ENCODE measurements at places on chromosomes 1 and 21.

GRCh38 chr1:176032040-176032645 lies 174.9 kb downstream of the COP1 start:
- DNase-seq: no peak

DNA sequence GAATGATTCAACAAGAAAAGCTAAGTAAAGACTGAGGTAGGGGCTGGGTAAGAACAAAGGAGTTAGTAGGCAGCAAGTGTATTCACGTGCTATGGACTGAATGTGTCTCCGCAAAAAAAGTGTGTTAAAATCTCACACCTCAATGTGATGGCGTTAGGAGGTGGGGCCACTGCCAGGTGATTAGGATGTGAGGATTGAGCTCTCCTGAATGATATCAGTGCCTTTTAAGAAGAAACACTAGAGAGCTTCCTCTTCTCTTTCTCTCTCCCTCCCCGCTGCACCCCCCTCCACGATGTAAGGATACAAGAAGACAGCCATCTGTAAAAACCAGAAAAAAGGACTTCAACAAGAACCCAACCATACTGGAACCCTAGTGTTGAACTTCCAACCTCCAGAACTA lies 396.1 kb upstream of the PLXNA2 start:
- DNase-seq: no peak

GRCh38 chr1:203695116-203695515 lies 68.5 kb downstream of the ATP2B4 start:
- DNase-seq: no peak

GRCh38 chr1:94463765-94464330 lies 45.7 kb downstream of the ABCD3 start:
- peak; percentile 14 for DNase-seq

DNA sequence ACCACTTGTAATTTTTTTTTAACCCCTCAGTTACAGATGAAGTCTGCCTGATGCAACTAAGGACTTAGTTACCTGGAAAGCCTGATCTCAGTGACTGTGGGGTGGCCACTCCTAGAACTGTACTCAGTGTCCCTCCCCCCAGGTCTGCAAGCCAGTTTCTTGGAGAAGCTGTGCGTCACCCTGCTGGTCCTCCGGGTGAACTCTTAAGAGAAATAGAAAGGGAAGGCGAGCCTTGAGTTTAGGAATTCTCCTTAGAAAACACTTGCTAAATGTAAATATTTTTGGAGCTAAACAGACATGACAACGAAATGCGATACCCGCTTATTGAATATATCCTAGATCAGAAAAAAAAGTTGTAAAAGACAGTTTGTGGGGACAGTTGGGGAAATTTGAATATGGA lies 730 bp downstream of the SLC16A4 start:
- no peak for DNase-seq

DNA sequence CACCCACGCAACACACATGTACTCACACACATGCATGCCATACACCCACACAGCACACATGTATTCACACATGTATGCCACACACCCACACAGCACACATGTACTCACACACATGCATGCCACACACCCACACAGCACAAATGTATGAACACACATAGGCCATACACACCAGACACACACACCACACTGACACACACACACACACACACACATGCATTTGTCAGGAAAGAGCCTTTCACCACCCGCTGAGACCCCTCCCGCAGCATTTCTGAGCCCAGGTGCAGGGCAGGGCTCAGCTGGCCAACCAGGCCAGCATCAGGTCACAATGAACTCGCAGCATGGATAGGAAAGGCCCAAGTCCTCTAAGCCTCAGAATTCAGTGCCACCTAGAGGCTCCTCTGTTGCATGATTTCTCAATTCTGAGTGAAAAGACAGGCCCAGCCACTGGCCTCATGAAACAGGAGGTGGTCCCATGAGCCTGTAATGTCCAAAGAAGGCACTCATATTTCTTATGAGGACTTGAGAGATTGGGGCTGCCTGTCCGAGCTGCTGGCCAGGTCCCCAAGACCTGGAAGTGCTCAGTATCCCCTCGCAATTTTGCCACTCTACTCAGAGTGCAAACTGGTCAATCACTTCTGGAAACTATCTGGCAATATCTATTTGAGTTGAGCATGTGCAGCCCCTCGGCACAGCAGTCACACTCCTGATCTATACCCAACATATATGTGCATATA lies 57.3 kb downstream of the PSMG1 start:
- DNase-seq: no peak

DNA sequence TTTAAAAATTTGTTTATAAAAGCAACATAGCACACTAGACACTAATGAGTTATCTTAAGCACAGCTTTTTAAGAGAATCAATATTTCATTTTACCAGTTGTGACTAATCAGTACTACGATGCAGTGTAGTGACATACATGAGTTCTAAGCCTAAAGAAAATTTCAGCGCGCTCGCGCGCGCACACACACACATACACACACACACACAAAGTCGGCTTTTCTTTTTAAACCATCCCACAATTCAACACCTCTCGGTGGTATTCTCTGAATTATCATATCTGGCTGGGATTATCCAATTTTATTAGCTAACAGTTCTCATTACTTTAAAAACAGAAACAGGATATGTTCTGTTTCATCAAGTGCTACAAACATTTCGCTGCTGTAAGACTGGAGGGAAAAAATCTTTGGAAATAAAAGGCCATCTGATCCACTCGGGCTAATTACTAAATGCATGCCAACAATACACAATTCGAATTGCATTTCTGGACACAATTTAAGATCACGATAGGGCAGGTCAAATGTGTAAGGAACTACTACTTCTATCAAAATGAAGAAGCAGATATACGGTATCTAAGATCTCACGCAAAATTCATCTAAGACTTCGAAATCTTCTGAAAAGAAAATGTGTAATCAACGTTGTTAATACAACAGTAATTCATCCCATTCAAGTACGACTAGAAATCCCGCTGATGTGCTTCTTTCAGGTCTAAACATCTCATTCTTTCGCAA lies 1.2 kb downstream of the TUT4 start:
- peak; percentile 36 for DNase-seq

DNA sequence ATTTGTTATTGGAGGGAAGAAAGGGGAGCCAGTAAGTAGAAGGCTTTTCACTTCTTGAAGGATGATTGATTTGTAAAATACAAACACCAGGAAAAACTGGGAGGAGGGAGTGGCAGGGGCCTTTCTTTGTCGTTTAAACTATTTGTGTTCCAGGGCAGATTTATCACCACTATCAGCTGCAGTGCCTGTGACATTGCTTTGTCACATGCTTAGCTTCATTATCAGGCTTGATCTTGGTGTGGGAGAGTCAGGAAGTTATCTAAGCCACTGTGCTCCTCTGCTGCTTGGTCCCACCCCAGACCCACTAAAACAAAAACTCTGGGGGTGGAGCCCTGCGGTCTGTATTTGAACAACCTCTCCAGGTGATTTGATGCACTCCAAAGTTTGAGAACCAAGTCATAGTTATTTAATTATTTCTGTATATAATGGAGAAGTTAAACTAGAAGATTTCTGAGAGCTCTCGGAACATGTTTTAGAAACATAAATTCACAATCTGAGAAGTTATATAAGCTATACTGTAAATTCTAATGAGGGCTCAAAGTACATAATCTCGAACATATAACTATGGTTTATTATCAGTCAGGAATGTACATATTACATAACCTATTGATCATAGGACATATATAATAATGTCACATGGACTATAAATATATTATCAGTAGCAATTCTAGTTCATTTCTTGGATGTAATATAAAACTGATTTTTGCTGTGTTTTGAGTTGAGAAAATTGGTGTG lies 87.9 kb downstream of the CDC14A start:
- DNase-seq: peak; percentile 70

DNA sequence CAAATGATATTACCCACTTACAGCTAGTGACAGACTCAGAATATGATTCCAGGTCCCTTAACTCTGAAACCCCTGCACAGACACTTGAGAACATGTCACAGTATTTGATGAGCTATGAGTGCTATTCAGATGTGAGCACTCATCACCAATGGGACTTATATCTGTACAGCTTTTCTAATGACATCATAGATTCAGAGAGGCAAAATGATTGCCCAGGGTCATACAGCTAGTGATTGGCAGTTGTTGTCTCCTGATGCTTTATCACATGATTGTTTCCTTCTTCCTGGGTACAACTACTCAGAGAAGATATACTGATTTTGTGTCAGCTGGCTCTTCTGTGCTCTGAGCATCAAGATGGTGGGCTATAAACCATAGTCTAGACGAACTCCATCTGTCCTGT lies 428.0 kb upstream of the BEND5 start:
- DNase-seq: no peak

GRCh38 chr1:184743062-184743756 lies 11.4 kb downstream of the EDEM3 start:
- no peak for DNase-seq

DNA sequence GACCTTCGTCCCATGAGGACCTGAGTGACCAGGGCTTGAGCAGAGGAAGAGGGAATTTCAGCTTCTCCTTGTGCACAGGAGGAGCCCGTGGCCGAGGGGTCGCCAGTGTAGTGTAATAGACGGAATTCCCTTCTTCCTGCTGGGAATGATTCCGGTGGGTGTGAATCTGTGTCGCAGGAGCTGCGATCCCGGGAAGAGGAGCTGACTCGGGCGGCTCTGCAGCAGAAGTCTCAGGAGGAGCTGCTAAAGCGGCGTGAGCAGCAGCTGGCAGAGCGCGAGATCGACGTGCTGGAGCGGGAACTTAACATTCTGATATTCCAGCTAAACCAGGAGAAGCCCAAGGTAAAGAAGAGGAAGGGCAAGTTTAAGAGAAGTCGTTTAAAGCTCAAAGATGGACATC lies 34.4 kb downstream of the MAP3K21 start:
- no peak for DNase-seq

DNA sequence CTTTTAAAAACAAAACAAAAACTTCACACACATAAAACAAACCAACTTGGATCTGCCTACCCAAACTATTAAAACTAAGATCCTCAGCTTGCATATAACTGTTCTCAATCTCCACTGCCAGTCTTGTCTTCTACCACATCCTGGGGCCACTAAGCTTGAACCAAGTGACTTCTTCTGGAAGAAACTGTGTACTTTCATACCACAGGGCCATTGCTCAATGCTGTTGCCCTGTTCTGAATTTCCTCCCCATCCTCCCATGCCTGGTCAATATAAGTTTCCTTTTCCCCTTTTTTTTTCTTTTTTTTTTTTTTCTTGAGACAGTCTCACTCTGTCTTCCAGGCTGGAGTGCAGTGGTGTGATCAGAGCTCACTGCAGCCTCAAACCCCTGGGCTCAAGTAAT lies 109.9 kb downstream of the KIAA0319L start:
- no peak for DNase-seq

GRCh38 chr1:22687191-22687590 lies 23.4 kb upstream of the EPHB2 start:
- no peak for DNase-seq

DNA sequence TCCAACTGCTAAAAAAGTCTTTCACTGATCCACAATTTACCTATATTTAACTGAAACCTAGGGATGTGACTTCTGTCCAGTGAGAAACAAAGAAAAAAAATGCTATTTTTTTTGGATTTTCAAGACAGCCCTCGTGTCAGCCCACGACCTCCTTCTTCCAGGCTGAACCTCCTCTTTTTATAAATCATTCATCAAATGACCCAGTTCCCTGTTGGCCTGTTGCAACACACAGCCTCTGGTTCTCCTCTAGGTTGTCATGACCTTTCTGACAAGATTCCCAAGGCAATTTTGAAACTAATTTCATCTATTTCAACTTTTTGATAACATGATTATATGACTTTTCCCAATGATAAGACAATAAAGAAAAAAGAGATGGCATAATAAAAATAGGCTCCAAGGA lies 74.6 kb downstream of the PGBD5 start:
- DNase-seq: no peak

- DNase-seq: no peak
Observed at GRCh38 chr1:197916500-197916983, 630 bp upstream of the LHX9 start.

DNA sequence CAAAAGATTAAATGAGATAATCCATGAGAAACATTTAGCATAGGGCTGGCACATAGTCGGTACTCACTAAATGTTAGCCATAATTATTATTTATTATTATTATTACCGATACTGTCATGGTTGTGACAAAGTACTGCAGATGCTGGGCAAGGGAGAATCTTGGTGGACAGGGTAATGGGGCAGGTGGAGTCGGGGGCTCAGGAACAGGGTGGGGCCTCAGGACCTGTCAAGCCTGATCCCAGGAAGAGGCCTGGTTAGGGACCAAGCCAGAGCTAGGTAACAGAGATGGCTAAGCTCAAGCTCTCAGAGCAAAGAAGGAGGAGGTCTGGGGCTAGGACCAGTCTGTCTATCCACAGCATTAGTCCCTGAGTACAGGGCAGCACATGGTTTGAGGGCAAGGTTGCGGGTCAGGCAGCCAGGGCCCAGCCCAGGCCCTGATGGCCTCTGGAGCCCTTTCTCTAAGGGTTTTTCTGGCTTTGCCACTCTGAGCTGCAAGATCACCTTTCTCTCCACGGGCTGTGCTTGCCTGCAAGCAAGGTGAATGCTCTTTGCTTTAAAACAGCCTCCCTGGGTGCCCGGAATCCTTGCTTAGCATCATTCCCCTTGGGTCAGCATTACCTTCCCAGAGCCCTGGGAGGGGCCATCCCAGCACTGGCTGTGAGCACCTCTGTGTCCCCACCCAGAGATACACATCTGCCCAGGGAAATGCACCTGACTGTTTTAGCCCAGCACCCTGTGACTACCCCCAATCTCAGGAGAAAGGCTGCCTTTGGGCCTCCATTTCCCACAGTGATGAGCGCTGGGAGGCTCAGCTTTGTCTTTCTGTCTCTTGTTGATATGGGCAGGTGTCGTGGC lies 572.0 kb downstream of the PTPRU start:
- DNase-seq: no peak

GRCh38 chr1:186848509-186849130 lies 19.9 kb downstream of the PLA2G4A start:
- no peak for DNase-seq

DNA sequence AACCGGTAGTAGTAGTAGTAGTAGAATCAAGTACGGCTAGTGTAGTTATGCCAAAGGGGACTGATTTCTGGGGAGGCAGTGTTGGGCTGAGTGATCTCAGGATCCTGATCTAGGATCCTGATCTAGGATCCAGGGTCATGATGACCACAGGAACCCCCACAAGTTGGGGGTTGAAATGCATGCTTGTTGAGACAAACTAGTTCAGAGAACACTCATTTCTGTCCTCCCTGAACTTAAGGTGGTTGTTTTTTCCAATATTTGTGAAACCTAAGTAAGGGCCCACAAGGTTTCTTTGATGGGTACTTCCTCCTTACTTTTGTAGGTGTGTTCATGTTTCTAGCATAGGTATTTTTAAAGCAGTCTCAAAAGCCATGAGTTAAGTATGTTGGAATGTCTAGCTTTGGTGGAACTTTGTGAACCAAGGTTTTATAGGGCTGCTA lies 33.9 kb upstream of the PDC start:
- no peak for DNase-seq
